Omental fat pad (tissue), 4 donors: ENCODE measurements at places on chromosomes 5 and 9. TPM values are rescaled to one million over a fixed set of nuclear protein-coding genes. Genes with fewer than 3 reads are reported as not detected.

Gene SLC36A2
- total RNA-seq = 0.47 TPM

DNA sequence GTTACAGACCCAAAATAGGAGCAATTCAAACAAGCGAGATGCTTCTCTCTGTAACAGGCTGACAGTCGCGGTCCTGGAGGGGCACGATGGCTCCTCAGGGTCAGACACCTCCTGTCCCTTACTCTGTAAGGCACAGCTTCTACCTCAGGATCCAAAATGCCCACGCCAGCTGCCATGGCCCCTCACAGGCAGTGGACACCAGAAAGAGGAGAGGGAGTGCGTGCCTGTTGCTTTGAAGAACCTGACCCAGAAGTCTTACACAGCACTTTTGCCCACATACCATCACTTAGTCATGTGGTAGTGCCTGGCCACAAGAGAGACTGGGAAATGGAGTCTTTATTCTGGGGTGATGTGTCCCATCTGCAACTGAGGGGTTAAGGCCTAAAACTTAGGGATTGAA is 11.6 kb upstream of the ABL1 start:
- DNase-seq = no peak

- DNase-seq = no peak
These were observed 778.3 kb downstream of the PRELID2 start for GRCh38 chr5:145056800-145057199.

Gene TMEM174
- not detected for total RNA-seq

- no peak for DNase-seq
These were observed 130.7 kb upstream of the TBCA start for GRCh38 chr5:77906806-77907205.

Gene MELK
- total RNA-seq = 0.56 TPM

Gene APBA1
- 11.8 TPM for total RNA-seq

Gene PDE6A
- not detected for total RNA-seq

Gene CARD9
- 3.0 TPM for total RNA-seq

DNA sequence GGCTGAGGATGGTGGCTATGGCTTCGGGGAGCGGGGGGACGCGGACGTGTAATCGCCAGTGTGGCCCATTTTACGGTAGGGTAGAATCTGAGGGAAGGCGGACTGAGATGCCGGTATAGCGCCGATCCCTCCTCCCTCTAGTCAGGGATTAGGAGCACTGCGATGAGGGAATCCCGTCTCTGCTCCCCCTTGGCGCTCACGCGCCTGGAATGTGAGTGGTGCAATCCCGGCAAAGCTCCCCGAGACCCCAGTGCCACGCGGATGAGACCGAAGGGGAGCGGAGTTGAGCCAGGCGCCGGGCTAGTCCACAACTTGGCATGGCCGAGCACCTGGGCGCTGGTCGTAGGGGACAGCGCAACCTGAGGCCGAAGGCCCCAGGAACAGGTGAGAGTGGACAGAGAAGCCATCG is 2.2 kb downstream of the NPR3 start:
- DNase-seq = no peak

DNA sequence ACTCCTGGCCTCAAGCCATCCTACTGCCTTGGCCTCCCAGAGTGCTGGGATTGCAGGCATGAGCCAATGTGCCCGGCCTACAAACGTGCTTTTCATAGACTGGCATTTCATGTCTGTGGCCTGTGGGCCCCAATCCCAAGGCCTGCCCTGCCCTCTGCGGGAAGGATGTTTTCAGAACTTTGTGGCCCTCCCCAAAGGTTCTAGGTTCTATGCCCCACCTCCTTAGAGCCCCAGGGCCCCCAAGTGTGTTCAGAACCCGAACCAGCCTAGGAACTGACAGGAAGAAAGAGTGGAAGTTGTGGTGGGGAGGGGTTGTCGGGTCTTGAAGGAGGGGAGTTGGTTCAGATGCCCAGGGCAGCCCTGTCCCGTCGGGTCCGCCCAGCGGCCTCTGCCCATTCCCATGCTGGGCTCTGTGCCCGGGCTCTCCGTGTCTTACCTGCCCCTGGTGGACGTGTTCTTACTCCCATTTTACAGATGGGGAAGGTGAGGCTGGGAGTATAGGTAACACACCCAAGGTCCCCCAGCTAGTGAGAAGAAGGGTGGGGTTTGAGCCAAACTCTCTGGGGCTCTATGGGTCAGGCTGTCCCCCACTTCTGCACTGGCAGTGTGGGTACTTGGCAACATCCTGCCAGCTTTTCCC is 175.8 kb upstream of the IER5L start:
- no peak for DNase-seq

Gene FRMPD1
- total RNA-seq = 0.74 TPM

DNA sequence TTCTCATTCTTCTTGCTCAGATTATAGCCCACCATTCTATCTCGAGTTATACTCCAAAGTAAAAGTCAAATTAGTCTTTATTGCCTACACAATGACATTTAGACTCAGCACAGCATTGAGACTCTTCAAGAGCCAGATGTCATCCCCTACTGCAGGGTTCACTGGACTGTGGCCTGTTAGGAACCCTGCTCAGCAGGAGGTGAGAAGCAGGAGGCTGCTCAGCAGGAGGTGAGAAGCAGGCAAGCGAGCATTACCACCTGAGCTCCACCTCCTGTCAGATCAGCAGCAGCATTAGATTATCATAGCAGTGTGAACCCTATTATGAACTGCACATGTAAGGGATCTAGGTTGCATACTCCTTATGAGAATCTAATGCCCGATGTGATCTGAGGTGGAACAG is 12.7 kb upstream of the LIFR start:
- DNase-seq = no peak

- DNase-seq = no peak
These were observed 98.9 kb downstream of the CSNK1G3 start for GRCh38 chr5:123610665-123611405.

Gene LIX1
- not detected for total RNA-seq

Gene S1PR3
- total RNA-seq = 34.7 TPM
